Inflammatory macrophage (primary cell): ENCODE measurements at places on chromosomes 5 and 9.

GRCh38 chr5:113255579-113256386, 179.0 kb downstream of the TSSK1B start:
- DNase-seq = no peak

- DNase-seq = no peak
These were observed 78.1 kb downstream of the ADAMTS2 start for GRCh38 chr5:179267071-179267670.

DNA sequence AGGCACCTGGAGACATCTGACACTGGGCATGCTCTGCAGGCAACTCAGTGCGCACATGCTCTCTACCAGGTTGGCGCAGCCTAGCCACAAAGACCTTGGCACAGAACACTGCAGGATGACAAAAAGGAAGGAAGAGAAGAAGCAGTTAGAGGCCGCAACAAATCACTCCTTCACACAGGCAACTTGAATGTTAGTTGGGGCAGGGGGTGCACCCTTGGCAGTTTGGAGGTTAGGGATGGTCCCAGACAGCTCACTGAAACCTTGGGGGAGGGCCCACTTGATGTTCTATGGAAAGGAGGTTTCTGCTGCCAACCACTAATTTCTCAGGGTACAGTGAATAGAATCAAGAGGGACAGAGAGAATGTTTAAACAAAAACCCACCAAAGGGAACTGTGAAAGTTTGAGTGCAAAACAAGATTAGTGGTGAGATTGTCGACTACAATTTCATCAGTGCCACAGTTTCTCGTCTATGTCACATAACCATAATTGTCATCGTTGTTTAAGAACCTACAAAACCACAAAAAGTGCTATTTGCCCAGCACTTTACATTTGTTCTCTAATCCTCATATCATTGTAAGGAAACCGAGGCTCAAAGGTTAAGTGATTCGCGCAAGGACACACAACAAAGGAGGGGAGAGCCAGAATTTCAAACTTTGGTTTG, 48.7 kb downstream of the FBXW11 start:
- DNase-seq = no peak

- no peak for DNase-seq
These were observed 7.7 kb upstream of the TMEM161B start for GRCh38 chr5:88276378-88276777.

GRCh38 chr9:113851359-113851758, 24.8 kb upstream of the ZNF618 start:
- no peak for DNase-seq

DNA sequence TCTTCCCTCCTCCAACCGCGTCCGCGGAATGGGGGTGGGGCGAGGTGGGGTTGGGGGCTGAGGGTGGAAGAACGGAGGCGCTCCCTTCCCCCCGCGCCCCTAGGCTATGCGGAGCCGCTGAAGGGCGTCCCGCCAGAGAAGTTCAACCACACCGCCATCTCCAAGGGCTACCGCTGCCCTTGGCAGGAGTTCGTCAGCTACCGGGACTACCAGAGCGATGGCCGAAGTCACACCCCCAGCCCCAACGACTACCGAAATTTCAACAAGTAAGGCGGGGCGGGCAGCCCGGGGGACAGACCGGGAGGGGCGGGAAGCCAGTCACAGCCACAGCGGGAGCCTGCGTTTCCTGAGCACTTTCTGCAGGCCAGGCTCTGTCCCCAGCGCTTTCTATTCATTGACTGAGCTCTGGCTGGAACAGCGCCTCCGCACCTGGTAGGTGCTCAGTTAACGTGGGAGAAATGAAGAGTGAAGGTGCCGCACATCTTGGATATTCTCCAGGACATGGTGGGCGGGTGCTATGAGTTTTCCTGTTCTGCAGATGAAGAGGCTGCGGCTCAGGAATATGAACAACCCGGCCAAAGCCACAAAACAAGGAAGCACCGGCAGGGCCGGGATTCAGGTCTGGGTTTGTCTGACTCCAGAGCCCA, 11.3 kb downstream of the MYOZ3 start:
- DNase-seq = peak; percentile 21

DNA sequence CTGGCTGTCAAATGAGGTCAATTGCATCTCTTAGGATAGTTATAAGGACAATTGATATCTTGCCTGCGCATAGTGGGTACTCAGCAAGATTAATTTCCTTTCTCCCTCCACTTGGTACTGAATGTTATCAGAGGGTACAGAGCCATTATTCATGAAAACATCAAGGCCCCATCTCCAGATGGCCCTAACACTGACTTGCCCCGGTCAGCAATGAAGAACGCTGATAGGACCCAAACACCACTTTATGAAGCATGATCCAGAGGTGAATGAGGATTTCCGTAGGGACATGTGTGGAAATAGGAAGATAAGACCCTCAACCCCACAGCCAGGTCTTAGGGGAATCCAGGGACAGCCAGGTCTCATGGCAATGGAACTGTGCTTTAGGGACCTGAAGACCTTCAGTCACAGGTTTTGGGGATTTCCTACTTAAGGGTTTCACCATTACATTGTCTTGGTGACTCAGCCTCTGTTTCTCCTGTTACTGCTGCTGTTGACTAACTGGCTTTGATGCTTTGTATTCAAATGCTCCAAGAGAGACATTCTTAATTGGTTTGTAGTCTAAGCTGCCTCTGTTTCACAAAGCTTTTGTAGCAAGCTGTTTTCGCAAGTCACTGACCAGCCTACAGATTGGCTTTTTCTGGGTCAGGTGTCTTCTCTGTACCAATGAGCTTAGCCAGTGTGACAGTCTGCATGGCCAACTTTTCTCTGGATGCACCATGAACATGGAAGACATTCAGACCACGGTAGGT, 35.3 kb upstream of the IQGAP2 start:
- DNase-seq = peak; percentile 62

- no peak for DNase-seq
These were observed 119.6 kb upstream of the TAF11L2 start for GRCh38 chr5:17378346-17378997.

- no peak for DNase-seq
These were observed 18.8 kb upstream of the PRLR start for GRCh38 chr5:35248843-35249780.

GRCh38 chr9:123287639-123288038, 19.3 kb upstream of the STRBP start:
- no peak for DNase-seq

DNA sequence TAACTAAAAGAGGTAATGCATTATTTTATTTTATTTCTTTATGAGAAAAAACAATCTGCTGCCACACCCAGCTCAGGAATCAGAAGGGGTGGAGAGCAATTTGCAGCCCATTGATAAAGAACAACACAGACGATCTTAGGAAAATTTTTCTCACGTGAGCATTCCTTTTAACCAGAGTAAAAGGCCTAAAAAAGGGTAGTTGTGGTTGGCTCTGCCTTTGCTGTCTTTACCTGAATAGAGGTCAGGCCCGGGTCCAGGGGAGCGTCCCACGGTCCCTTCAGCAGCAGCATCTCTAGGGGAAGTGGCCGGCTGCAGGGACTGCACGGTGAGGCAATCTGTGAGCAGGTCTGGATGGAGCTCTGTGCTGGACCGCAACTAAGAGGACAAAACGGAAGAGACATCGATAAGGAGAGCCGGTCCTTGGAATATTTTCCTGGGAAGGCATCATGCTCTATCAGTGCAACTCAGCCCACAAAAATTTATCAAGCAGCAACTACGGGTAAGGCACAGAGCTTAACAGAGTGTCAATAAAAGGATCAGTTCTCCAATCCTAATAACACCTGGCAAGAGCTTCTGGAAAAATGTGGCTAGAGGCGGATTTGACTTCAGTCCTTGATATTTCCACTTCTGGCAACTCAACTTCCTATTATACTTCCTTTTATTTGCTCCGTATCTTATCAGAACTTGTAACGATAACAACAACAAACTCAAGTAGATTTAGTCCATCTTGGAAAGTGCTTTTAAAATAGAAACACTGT, 372.8 kb upstream of the RFX3 start:
- no peak for DNase-seq

- DNase-seq = no peak
These were observed 10.8 kb upstream of the IFNA2 start for GRCh38 chr9:21395778-21396717.

DNA sequence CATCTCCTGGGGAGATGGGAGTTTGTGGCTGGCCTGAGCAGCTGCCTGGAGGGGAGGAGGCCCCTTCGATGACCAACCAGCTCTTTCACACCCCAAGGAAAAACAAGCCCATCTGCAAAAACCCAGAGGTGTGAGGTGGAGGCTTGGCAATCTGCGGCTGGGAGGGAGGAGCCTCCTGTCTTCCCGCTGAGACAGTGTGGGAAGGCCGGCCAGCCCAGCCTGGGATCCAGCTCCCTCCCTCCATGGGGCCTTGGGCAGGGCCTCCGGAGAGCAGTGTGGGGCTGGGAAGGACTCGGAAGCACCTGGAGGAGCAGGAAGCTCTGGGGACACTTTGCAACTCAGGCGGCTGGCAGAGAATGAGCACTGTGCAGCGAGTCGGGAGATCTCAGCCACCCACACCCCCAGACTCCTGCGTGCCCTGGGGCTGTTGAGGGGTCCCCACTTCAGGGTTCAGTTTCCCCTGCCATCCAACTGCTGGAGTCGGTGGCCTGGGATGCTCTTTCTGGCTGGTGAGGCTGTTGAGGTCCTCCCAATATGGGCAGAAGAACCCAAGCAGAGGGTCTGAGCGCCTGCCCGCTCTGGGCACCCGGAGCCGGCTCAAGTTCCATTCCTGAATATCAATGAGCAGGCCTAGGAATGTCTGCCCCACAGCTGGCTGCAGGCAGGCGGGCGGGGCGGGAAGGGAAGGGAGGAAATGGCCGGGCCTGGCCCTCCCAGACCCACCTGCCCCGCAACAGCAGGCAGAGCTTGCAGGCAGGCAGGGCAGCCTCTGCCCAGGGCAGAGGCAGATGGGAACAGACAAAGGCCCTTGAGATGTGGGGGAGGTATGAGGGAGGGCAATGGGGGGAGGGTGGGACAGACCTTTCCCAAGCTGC, 101.1 kb downstream of the FGF18 start:
- no peak for DNase-seq

DNA sequence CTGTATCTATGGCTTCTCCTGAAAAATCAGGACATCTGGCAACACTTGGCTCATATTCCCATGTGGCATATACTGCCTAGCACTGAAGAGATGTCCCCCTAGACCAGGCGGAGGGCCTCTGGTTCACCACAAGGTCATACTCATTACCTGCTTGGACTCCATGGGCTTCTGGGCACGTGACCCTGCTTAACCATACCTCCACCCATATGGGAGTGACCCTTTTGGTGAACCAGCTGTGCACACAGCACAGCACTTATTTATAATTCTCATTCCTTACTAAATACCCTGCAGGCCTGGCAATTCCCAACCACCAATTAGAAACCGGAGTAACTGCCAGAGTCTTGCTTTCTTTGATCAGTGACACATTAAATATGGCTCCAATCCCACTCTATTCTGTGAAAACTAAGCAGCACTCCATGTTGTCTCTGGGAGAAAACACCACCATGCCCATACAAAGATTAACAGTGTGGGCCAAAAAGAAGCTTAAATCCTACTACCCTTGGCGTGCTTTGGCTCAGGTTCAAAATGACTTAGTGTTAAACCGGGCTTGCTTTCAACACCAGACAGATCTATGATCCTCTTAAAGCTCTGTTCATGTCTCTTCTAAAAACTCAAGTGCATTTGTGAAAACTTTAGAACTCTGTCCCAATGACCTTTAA, 57.7 kb downstream of the MTMR12 start:
- DNase-seq = no peak

- DNase-seq = no peak
These were observed 2.5 kb downstream of the BRIX1 start for GRCh38 chr5:34918025-34918424.

DNA sequence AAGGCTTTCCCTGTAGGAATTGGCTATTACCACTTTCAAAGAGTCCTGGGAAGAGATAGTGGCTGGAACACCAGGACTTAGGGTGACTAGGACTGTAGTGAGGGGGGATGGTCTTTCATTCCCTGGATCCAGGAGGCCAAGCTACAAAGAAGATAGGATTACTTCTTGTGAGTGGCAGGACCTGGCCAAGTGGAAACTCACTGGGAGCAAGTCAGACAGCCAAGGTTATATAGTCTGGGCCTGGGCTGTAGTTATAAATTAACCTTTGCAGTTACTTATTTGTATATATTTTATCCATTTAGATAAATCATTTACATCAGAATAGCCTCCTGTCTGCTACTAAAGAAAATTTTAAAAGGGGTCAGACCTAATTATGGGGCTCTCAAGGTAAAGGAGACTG, 124.3 kb downstream of the TLR4 start:
- no peak for DNase-seq

DNA sequence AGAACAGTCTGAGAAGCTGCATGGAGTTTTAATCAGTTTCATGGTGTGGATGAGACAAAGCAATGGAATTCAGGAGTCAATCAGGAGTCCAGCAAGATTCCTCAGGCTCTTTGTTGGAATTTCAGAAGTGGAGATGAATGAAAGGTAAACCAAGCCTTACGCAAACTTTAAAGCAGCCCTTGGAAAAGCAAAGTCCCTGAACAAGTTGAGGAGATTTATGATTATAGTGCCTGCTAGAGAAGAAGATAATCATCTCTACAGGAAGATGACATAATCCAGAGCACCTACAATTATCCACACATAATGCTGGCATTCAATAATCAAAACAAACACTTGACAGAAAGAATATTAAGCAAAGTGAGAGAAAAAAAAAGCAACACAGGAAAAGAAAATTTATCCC, 1380.1 kb upstream of the NUDT12 start:
- DNase-seq = no peak

GRCh38 chr9:124652615-124653393, 118.3 kb downstream of the NR6A1 start:
- DNase-seq = no peak

GRCh38 chr5:111685969-111686368, 71.0 kb downstream of the NREP start:
- DNase-seq = no peak

DNA sequence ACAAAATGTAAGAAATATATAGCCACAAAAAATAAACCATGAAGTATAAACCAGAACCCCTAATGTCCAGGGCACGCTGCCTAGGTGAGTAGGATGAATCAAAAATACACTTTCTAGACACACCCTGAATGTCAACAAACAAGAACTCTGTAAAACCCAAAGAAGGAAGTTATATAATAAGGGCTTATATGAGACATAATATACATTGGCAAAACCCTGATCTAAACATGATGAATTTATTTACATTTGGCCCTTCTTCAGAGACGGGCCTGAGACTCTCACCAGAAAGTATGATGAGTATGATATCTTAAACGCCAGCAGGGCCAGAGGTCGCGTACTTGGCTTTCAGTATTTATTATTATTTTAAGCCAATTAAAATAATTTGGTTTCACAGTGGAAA, 125.1 kb upstream of the FST start:
- DNase-seq = no peak

- no peak for DNase-seq
These were observed 77.0 kb upstream of the TBC1D2 start for GRCh38 chr9:98332405-98332831.

GRCh38 chr5:137621861-137622823, 113.7 kb downstream of the KLHL3 start:
- DNase-seq = no peak

GRCh38 chr5:43042626-43043399, 2.7 kb upstream of the ANXA2R start:
- DNase-seq = peak; percentile 71

GRCh38 chr5:53549792-53550191, 10.6 kb upstream of the NDUFS4 start:
- DNase-seq = no peak

- no peak for DNase-seq
These were observed 127.8 kb upstream of the MVB12B start for GRCh38 chr9:126198854-126199253.
